ENCODE measurements at places on chromosomes 1 and 21.

GRCh38 chr21:36065497-36066036, 4.3 kb upstream of the CBR1 start:
- DNase-seq = no peak

GRCh38 chr1:67285780-67286488, 21.7 kb upstream of the IL12RB2 start:
- no peak for DNase-seq

DNA sequence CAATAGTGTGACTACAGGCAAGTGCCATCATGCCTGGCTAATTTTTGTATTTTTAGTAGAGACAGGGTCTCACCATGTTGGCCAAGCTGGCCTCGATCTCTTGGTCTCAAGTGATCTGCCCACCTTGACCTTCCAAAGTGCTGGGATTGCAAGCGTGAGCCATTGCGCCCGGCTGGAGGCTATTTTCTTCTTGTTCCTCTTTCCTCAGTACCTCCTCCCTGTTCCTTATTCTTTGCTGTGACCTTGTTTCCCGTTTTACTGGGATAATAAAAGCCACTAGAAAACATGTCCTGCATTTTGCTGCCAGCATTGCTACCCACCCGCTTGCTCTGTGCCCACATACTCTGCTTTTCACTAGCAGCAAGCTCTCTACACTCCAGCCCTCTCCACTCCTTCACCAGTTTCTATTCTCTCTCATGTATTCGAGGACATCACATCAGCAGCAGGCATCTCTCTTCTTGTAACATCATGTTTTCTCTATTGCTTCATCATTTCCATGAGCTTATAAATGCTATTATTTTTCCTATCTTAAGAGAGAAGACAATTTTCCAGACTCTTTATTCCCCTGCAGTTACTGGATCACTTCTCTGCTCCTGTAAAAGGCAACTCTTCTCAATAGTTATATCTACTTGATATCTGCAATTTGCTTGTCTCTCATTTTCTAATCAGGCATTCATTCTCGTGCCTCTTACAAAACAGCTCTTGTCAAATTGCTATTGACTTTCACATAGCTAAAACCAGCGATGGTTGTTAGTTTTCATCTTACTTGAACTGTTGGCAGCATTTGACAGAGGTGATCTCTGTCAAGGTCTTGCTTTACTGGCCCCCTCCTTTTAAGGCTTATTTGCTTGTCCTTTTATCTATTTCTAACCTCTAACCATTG, 34.5 kb upstream of the C21orf91 start:
- DNase-seq = no peak

GRCh38 chr21:26614251-26614650, 41.2 kb upstream of the CYYR1 start:
- DNase-seq = no peak

DNA sequence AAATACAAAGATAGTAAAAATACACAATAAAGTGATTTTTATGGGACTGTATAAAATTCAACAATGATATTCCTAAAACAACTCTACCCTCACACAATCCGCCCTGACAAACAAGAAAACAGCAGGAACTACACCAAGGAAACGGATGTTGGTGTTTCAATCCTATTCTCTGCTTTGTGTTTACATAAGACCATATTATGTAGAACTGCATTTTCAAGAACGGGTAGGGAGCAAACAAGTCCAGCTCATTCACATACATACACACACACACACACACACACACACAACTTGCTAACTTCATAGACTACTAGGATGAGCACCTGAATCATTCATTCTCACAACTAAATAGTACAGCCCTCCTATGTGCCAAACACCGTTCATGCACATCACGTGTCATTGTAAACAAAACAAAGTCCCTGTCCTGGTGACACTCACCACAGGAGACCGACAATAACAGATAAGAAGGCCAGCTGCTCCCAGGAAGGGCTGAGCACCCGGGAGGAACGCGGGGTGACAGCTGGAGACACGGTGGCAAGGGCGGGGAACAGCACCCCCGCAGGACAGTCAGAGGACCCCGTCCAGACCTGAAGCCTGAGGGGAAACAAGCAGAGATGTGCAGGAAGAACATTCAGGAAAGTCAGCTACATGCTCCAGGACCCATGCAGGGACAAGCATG, 43.0 kb downstream of the NPHP4 start:
- DNase-seq = no peak

GRCh38 chr1:147748676-147749350, 11.6 kb downstream of the GJA5 start:
- no peak for DNase-seq

DNA sequence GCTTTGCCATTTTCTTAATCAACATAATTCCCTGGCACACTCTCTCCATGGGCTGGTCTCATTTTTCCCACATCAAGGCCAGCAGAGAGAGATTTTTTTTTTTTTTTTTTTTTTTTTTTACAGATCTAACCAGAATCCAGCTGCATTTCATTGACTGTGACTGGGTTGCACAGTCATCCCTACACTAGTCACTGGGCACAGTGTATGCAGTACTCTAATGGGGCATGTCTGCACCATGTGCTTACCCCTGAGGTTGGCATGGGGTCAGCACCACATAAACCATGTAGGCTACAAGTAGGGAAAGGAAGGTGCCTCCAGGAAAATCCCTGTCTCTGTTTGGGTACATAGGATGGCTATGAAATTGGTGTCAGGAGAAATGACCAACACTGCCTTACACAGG, 64.1 kb upstream of the LRP8 start:
- DNase-seq = no peak

GRCh38 chr1:12339396-12339795, 109.6 kb downstream of the VPS13D start:
- no peak for DNase-seq

DNA sequence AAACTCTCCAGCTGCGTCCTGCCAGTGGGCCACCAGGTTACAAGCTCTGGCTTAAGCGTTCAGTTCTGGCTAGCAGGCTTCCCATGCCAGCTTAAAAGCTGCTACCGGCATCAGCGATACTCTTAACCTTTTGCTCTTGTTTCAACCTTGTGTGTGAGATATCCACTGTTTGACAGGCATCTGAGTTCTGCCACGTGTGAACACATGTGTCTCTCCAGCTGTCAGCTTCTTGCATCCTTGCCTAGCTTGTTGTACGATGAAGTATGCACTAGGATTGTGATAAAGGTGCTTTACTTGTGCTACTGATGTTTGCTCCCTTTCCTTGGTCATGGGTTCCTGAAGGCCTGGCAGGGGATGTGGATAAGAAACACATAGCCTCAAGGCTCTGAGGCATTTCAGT, 201.6 kb downstream of the PRDM2 start:
- DNase-seq = no peak

DNA sequence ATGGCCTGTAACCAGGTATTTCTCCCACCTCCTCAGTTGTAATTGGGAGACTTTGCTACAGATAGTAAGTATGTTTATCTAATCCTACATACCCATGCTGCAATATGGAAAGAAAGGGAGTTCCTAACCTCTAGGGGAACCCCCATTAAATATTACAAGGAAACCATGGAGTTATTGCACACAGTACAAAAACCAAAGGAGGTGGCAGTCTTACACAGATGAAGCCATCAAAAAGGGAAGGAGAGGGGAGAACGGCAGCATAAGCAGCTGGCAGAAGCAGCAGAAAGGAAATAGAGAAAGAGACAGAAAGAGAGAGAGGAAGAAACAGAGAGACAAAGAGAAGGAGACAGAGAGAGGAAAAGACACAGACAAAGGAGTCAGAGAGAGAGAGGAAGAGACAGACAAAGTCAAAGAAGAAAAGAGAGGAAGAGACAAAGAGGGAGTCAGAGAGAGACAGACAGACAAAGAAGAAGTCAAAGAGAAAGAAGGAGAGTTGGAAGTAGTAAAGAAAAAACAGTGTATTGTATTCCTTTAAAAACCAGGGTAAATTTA, 142.9 kb downstream of the FASLG start:
- DNase-seq = no peak

DNA sequence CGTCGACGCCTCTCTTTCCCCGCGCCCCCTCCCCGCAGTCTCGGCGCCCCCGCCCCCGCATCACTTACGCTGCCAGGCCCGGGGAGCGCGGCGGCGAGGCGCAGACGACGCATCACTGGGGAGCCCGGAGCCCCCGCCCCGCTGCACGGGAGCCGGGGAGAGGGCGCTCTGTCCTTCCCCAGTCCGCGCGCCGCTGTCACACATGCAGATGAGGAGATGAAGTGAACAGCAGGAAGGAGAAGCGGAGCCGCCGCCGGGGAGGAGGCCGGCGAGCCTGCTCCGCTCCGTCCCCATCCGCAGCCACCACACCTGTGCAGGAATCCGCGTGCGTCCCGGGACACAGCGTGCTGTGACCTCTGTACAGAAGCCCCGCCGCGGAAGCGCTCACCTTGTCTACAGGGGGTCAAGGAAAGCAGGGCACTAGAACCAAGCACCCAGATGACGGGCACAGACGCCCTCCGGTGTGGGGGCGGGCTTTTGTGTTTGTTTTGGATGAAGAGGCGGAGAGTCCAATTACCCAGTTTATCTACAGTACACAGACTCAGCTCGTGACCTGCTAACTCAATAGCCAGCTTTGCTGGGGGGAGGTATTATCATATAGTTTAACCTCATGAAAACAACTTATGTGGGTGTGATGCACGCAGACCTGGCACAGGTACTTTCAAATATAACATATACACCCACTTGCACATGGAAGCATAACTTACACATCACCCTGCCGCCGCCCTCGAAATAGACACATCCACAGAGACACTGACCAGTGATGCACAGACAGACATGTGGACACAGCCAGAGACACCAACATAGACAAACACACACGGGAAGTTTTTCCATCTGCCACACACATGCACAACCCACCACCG, 12.4 kb downstream of the KLHDC8A start:
- DNase-seq = no peak

DNA sequence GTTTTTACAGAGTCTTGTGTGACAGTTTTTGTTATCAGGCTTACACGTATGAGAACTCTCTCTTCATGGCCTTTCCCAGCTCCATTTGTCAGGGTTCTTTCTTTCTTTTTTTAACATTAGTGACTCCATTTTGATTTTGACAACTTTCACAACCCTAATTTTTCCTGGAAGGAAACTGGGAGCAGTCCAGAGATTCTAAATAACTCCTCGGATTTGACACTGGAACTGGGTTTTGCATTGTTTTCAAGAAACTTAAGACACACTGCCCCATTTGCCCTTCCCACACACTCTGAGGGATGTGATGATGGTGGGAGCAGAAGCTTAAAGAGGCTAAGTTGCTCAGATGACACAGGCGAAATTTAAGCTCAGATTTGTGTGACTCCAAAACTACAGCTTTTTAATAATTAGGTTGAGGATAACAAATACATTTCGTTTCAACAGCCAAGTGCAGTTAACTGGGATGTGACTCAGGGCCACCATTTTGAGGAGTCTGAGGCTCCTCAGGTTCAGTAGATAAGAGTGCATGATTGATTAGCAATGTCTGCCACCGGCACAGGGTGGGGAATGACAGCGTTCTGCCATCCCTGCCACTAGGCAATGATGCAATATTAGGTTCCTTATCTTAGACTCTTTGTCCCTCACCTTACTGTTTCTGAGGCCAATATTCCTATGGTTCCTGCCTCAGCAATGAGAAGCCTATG, 95.1 kb upstream of the ATP1A1 start:
- no peak for DNase-seq

DNA sequence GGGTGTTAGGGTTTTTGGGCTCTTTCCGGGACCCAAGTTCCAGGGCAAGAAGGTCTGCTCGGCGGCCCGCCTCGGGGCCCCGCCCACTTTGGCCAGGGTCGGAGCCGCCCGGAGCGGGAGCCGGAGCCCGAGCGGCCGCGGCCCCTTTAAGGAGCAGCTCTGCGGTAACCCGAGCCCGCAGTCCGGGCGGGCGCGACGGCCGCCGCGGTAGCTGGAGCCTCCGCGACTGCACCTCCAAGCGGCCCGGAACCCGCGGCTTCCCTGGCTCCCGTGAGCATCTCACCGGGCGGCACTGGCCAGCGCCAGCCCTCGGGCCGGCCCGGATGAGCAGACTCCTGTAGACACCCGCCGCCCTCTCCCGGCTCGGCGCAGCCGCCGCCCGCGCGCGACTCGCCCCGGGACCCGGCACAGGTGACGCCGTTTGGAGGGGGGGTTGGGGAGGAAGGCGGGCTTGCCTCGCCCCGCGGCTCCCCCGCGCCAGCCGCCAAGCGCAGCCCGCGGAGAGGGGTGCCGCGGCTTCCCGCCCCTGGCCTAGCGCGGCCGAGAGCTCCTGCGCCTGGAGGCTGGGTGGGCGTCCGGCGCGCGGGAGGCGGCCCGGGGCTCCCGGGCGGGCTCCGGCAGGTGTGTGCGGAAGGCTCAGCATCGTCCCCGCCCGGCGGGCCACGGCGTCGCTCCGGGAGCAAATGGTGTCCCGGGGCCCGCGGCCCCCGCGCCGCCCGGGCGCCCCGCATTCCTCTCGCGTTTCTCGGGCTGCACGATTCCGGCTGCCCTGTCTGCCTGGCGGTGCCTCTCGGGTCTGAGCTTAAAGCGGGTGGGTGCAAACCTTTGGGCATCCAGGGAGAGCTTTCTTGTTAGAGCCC, at the start of gene TLCD4:
Gene TLCD4, plus strand, starts transcription at position 149 of the 860 bp plus-strand sequence. CDS start 26,547 bp downstream, outside the sequence.
- peak; percentile 68 for DNase-seq

- no peak for DNase-seq
These were observed 59.8 kb upstream of the KIF26B start for GRCh38 chr1:245094954-245095353.

DNA sequence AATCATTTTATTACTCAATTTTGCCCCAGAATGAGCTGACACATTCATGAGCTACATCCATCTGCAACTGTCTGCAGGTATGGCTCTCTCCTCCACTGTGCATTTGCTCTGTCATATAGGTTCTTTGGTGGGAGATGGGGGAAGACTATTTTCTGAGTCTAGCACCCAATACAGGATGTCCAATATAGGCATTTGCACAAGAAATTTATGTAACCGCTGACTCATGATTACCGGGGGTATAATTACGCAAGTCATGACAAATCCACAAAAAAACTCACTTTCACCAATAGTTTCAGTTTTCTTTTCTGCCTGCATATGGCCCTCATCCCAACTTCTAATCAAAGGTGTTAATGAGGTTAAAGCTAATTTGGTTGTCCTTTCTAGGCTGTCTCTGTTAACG, 17.5 kb upstream of the VSIG8 start:
- DNase-seq = no peak

DNA sequence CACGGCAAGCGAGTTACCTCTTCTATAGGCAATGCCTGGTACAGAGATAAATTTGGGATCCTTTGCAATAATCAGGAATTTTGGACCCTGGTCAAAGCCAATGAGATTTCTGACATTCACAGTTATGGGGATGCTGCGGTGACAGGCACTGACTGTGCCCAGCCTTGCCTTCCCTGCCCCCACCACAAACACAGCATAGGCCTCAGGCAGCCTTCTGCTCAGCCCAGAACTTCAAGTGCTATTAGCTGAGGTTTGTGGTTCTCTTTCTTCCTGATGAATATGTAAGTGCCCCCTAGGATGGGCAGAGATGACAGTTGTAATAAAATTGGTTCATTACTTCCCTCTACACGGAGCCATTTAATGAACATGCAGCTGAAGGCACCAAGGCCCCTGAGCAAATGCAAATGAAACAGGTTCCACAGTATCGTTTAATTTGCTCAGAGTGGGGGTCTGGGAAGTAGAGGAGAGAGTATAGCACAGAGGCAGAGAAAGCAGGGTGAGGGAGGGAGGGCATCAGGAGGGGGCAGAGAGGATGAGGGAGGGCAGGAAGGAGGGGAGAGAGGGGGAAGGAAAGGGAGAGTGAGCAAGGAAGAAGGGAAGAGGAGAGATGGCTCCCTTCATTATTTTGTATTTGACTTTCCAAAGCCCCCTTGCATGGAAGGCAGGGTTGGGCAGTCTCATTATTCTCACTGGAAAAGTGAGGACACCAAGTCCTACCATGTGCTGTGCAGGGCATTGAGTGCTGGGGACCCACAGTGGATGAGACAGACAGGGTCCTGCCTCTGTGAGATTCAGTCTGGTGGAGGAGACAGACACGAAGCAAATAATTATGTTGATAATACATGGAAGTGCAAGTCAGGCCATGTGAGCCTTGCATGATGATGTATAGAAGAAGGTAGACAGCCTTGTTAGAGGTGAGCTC, 513.0 kb downstream of the PTPRU start:
- DNase-seq = no peak
